ENCODE measurements at places on chromosomes 5 and 9.

GRCh38 chr9:27633764-27634163, 60.5 kb upstream of the C9orf72 start:
- no peak for DNase-seq

DNA sequence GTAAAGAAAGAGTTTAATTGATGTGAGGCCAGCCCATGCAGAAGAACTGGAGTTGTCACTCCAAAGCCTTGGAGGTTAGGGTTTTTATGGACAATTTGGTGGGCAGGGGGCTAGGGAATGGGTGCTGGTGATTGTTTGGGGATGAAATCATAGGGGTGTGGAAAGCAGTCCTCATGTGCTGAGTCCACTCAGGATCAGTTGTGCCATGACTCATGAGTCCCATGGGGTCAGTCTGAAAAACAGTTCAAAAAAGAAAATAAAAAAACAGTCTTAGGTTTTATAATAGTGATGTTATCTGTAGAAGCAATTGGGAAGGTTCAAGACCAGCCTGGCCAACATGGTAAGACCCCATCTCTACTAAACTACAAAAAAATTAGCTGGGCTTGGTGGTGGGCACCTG, 162.3 kb downstream of the KDM4C start:
- no peak for DNase-seq

DNA sequence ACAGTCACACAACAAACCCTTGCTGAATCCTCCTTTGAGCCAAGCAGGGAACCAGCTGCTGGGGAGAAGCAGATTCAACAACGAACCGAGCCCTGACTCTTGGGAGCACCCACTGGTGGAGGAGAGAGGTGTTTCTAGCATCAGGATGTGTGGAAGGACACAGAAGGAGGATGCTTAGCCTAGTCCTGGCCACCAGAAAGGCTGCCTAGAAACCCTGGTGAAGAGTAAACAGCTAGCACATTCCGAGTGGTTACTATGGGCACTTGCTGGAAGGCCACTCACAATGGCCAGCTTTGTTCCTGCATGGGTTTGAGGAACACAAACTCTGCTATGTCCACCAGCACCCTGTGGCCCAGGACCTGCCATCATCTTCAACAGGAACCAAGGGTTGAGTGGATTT, 1.8 kb downstream of the TIFAB start:
- no peak for DNase-seq

GRCh38 chr5:168426007-168426863, 60.0 kb upstream of the RARS1 start:
- DNase-seq, result no peak

DNA sequence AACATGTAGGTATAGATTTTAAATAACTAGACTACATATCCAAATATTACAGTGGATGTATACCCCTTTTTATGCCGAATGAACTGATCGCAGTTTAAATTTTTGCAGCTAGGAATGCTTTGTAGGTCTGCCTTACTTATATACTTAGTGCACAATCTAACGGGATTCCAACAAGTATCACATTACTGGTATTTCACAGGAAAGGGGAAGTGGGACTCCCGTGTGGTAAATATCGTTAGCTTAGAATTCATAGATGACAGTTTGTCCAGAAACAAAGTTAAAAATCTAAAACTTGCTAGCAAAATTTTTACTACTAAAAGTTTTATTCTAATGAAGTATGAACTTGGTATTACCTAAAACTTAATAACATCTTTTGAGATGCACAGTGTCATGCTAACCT, 193.5 kb upstream of the TLX3 start:
- DNase-seq, result no peak

GRCh38 chr5:61262080-61262479, 70.0 kb upstream of the ZSWIM6 start:
- no peak for DNase-seq

DNA sequence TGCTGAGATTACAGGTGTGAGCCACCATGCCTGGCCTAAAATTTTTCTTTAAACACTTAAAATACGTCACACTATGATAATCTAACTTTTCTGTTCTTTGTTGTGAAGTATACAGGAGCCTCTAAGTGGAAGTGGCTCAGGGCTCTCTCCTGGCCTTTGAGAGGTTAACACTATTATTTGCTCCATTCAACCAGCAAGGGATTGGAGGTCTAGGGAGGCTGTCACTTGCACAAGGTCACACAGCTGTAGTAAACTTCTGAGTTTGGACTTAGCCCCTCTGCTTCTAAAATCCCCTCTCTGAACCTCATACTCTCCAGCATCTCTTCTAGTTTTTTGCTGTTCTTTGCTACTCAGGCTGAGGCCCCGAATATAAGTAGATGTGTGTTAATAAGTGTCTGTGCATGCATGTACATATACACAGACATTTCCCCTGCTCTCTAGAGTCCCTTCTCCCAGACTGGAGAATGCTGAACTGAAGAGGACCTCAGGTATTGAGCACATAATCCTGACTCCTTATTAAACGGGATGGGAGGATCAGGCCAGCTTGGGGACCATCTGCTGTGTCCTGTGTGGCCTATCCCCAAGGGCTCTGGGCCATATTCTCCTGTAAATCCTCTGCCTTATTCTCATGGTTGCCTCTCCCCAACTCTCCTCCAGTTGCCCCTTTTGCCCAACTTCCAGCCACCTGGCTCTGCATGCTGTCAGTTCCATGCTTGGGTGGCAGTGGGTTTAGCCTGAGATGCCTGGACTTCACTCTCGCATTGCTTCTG, 87.0 kb upstream of the SPRY4 start:
- DNase-seq, result no peak

DNA sequence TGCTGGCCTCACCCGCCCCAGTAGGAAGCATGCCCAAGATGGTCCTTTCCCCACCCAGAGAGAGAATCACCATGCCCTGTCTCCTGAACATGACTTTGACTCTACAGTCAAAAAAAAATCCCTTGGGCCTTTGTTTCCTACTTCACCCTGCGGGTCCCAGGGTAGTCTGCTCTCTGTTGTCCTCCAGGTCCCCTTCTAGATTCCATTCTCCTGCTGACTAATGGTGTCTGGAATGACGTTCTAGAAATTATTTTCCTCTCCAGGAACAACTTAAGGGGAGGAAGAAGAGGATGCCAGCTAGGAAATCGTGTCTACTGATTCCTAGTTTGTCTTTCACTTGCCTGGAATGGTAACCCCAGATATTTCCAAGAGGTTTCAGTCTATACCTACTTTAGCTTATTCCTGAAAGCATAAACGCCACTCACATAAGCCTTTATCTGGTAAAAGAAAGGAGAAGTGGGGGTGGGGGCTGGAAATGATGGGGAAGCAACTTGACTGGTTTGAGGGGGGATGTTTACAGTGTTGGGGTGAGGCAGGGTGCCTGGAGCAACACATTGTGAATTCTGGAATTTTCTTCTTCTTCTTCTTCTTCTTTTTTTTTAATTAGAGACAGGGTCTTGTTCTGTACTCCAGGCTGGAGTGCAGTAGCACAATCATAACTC, 93.9 kb downstream of the SNX18 start:
- DNase-seq, result no peak

DNA sequence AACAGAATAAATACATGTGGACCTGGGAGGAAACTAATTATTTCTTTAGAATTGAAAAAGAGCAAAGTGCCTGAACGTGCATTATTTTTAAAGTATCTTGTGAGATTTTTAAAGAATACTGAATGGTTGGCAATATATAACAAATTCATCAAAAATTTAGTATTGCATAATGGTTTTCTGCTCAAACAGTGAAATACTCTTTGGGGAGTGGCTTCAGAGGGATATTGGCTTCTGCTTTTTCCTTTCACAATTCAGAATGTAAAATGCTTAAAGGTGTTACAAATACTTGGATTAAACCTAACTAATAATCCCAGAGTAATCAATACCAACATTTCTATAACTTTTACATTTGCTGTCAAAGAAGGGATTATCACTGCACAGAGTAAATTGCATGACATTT, 379.3 kb upstream of the CHD1 start:
- no peak for DNase-seq

DNA sequence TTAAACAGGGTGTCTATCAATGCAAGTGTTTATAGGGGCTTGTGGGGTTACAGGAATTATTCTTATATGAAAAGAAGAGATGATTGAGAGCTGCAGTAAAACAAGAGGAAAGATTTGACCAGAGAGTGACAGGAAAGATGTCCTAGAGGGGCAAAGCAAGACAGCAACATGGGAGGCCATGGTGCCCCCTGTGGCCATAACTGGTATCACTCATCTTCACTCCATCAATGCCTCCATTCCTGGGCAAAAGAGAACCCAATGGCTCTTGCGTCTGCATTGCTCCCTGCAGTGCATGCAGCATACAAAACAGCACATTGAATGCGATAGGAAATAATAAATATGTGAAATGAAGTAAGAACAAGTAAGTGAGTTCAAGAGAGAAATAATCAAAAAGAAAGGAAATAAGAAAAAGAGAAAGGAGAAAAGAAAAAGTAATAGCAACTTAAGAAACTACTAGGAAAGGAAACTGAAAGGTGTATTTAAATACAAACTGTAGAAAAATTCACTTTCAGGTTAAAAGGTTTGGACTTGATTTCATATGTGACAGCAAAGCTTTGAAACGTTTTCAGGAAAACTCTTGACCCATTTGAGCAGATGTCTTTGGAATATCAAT, 206.6 kb downstream of the SEMA5A start:
- no peak for DNase-seq

GRCh38 chr9:11241779-11242178, 629.0 kb upstream of the PTPRD start:
- DNase-seq, result no peak

GRCh38 chr5:86526811-86527348, 90.9 kb upstream of the COX7C start:
- DNase-seq, result no peak

DNA sequence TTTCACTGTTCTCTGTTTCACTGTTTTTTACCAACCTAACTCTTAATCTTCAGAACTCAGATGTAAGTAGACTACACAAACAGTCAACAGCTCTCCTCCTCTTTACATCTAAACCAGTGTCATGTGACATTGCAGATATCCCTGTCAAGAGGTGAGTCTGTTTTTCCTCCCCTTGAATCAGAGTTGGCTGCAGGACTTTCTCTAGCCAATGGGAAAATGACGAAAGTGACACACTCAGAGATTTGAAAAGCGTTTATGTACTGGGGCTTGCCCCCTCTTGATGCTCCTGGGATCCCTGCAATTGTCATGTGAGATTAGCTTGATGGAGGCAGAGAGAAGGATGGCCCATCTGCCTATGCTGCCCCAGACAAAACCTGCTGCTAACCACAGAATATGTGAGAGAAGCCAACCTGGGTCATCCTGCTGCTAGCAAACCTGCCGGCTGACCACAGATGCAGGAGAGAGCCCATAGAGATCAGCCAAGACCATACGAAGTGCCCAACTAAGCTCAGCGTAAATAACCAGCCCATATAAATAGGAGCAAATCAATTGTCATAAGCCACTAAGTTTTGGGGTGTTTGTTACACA, 111.1 kb downstream of the ASTN2 start:
- no peak for DNase-seq

DNA sequence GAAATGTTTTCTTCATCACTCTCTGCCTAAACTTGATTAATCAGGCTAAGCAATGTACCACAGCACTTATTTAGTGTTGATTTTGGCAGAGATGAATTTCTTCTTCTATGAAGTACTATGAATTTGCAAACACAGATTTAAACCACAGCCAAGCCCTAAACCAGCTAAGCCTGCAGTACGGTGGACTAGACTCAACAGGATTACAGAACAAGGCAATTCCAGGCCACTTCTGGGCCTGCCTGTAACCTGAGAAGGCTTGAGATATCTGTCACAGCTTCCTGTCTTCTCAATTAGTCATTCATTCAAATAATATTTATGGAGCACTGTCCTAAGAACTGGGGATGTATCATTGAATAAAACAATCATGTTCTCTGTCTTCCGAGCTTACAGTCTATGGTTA, 32.4 kb upstream of the CAST start:
- no peak for DNase-seq

- no peak for DNase-seq
Observed at GRCh38 chr5:38420691-38421390, 135.6 kb downstream of the LIFR start.

DNA sequence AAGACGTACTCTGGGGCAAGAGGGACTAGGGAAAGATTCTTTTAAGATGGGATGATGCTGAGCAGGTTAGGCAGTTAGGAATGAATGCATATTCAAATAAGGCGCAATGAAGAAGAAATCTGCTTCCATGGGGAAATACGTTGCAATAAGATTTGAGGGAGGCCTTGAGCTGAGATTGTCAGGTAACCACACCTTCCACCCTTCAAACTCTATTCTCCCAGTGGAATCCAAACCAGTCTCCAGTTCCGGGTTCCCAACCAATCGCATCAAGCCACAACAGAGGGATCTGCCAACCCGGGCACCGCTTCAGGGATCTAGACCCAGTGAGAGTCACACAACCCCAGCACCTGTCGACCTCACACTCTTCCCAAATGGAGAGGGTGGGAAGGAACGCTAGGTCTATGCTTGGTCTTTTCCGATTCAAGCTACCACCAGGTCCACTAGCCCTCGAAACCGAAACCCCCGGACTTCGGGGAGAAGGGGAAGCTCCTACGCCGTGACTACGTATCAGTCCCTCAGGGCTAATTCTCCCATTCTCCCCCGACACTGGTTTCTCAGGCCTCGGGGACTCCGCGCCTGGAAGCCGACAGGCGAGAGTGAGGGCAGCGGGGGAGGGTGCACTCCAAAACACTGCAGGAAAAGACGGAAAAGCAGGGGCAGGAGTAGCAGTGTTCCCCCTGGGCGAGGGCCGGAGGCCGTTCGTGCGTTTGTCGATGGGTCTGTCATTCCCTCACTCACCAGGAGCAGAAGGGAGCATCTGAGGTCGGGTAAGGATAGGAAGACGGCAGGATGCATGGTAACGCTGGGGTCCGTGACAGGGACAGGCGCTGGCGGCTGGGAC, 534 bp downstream of the ERP44 start:
- peak; percentile 33 for DNase-seq

DNA sequence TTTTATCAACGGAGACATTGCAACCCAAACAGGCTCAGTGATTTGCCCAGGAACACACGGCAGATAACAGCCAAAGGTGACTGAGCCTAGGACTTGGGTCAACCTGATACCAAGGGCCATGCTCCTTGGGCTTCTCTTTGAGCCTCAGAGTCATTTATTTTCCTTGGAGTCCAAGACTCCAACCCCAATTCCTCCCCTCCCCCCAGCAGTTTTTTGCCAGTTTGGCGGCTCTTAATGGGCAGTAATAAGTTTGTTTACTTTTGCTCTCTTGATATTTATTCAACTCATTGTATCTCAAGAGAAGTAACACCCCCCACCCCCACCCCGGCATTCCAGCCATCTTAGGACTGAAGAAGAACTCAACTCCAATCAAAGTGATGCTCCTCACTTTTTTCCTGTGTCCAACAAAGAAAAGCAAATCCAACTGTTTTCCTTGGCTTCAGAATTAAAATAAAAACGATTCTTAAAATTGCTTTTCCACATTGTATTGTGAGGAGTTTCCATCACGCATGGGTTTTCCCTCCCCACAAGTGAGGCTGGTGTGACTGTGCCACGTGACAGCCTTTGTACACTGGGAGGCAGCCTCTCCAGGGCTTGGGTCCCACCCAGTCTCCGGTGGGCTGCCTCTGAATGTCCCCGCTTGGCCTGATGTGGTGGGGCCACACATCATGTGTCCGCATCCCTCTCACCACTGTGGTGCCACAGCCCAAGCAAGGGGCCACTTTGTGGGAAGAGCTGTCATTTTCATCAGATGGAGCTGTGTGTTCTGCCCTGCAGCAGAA, 9.1 kb downstream of the ANGPTL2 start:
- no peak for DNase-seq

GRCh38 chr5:179181988-179182387, 121.8 kb downstream of the ZNF354C start:
- DNase-seq, result no peak

GRCh38 chr5:106877881-106878280, 792.9 kb downstream of the EFNA5 start:
- DNase-seq, result no peak

- no peak for DNase-seq
Observed at GRCh38 chr9:13113751-13114150, 165.7 kb downstream of the MPDZ start.

Data from hypothalamus (tissue), 51 donors.